Activated T-helper 1 cell treated with anti-CD3 and anti-CD28 coated beads, Interleukin-12 subunit alpha, Interleukin-12 subunit beta, Interleukin-2, Interleukin-4 antibody, amounts not matched to agents 30 ng/mL and 10 ng/mL and 1 ng/mL, durations not matched to agents 14 hours and 24 hours and 36 hours (primary cell): ENCODE measurements at places on chromosomes 2 and 18.

DNA sequence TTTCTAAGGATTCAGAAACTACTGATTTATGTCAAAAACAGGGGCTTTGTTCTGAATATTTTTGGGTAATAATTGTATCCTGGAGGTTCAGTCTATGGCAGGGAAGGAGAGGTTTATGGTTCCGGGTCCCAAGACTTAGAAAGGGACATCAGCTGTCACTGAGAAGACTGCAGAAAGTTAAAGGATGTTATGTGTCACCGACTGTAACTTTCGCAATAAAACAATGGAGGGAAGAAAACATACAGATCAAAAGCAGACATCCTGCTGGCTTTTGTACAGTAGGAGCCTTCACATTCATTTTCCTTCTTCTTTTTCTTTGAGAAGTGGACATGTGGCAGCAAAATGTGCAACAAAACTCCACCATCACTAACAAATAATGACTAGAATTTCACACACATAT is 900.7 kb upstream of the SOX11 start:
- DNase-seq, result no peak

DNA sequence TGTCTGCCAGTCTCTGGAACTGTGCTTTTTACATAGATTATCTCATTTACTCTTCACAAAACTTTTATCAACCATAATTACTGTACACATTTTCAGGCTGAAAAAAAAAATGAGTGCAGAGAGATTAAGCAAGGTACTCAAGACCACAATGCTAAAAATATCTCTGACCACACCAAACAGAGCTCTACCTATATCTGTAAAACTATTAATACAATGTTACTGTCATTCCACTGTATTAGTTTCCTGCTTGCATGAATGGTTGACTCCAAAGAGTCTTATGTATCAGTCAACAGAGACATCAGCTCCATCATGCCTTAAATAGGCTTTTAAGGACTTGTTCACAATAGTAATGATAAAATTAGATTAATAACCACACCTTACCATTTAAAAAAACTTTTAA is 134.7 kb upstream of the CCDC150 start:
- no peak for DNase-seq

GRCh38 chr2:120105360-120105759 is 92.5 kb downstream of the EPB41L5 start:
- no peak for DNase-seq

GRCh38 chr2:224933431-224933830 is 108.8 kb downstream of the DOCK10 start:
- DNase-seq, result no peak

GRCh38 chr2:52918551-52918950 is 849.1 kb upstream of the CHAC2 start:
- DNase-seq, result no peak

DNA sequence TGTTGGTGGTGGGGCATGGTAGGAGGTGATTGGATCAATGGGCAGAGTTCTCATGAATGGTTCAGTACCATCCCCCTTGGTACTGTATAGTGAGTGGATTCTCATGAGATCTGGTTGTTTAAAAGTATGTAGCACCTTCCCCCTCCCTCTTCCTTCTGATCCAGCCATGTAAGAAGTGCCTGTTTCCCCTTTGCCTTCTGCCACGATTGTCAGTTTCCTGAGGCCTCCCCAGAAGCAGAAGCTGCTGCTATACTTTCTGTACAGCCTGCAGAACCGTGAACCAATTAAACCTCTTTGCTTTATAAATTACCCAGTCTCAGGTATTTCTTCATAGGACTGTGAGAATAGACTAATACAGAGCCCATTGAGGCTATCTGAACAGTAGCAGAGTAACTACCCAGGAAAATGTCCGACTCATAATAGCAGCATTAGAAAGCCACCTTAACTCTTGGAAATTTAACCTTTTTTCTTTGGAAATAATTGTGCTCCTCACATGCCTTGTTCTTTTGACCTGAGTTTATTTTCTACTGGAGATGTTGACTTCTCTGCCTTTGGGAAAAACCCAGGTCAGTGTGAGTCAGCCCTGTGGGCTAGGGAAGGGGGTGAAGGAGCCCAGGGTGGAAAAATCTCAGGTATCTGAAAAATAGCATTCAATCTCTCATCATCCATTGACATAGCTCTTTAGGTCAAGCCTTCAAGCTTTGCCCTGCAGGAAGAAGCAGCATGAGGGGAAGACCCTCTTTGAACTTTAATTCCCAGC is 18.1 kb downstream of the CYP1B1 start:
- DNase-seq, result no peak

- no peak for DNase-seq
Measured at GRCh38 chr2:207055257-207055656, 110.5 kb downstream of the KLF7 start.

DNA sequence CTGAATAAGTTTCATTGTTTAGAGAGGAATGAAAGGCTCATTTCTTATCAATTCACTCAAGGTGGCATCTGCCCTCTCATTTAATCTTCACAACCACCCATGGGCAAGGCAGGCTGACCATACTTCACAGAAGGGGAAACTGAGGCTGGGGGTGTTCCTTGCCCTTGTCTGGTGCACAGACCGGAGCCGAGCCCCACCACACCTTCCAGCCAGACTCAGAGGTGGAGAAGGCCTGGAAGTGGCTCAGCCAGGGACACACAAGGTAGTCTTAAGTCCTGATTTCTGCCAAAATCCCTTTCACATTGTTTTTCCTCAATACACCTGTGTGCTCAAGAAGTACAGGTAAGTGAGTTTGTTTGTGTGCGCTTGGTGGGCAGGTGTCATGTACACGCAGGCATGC is 111.9 kb upstream of the TEX51 start:
- no peak for DNase-seq

DNA sequence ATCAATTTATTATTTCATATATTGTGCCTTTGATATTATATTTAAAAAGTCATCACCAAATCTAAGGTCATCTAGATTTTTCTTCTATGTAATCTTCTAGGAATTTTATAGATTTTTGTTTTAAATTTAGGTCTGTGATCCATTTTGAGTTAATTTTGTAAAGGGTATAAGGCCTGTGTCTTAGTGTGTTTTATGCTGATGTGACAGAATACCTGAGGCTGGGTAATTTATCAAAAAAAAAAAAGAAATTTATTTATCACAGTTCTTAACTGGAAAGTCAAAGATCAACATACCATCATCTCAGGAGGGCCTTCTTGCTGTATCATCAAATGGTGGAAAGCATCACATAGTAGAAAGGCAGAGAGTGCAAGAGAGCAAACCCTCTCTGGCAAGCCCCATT is 216.2 kb downstream of the PDE1A start:
- DNase-seq, result no peak

- no peak for DNase-seq
Measured at GRCh38 chr2:2800001-2800400, 468.9 kb upstream of the MYT1L start.

DNA sequence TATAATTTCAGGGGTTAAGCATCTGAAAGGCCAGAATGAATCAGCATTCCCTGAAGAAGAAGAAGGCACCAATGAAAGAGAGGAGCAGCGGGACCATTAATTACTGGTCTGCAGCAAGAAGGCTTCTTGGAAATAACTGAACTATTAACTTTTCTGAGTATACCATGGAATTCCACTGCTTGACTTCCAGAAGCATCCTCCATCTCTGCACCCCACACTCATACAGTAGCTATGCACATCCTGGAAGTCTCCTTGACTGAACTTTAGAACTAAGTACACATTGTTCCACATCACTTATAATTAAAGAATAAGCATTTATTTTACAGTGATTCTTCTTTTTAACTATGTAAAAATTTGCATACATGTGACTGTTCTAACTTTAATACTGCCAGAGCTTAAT is 131.5 kb downstream of the PPP1R1C start:
- DNase-seq, result no peak

GRCh38 chr2:110106642-110107041 is 9.0 kb downstream of the MALL start:
- DNase-seq, result no peak

DNA sequence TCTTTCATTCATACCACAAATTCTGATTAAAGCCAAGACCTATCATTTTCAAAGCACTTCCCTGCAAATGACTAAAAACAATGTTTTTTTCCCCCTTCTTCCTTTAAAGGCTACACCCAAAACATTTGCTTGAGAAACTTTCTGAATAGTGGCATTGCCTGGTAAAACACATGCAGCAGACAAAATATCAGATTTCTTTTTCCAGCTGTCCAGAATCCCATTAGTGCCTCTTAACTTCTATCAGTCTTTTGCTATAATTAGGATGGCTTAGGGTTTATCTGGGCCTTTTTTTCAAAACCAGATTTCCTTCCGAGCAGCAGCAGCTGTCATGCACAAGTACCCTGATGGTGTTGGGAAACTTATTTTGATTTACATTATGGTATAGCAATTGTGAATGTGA is 50.6 kb downstream of the ALPK2 start:
- no peak for DNase-seq

DNA sequence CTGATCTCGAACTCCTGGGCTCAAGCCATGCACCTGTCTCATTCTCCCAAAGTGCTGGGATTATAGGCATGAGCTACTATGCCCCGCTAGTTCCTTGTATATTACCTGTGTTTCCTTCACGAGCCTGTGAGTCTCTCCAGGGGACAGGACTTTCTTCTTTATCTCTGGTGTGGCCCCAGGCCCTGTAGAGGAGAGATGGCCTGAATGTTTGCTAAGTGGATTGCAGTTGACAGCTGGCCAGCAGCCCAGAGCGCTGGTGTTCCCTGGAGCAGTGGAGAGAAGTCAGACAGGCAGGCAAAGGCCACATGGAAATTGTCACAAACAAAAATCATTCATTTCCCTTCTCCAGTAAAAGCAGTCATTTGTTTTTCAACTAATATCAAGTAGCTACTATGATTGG is 17.9 kb downstream of the LPIN1 start:
- no peak for DNase-seq

- no peak for DNase-seq
Measured at GRCh38 chr18:22935431-22935830, 2.3 kb downstream of the RBBP8 start.
